ENCODE measurements at places on chromosomes 16 and 17.

DNA sequence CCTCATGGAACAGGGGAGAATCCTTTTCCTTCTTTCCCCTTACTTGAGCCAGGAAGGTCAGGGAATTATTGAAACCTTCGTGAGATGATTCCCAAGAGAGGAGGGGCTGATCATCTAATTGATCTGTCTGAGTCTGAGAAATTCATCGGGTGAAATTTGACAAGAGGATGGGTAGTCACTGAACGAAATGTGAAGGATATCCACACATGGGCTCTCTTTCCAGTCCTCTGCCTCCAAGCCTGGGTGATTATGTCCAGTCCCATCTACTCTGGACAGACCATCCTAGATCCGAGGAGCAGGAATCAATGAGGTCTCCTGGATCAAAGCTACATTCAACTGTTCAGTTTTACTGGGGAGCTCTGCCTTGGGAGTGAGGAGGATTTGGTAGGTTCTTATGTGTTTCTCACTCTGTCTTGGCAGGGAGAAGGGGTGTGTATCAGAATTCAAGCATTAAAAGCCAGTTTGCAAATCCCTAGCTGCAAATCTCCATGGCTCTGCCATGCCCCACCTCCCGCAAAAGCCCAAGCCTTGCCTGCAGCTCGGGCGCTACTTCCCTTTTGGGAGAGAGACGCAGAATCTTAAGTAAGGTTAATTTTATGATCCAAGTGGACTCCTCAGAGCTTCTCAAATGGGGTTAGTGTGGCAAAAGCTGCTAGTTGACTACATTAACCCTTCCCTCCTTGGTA lies 47.1 kb upstream of the TEKT3 start:
- no peak for DNase-seq

- no peak for DNase-seq
Observed at GRCh38 chr16:51056331-51056730, 94.7 kb downstream of the SALL1 start.

DNA sequence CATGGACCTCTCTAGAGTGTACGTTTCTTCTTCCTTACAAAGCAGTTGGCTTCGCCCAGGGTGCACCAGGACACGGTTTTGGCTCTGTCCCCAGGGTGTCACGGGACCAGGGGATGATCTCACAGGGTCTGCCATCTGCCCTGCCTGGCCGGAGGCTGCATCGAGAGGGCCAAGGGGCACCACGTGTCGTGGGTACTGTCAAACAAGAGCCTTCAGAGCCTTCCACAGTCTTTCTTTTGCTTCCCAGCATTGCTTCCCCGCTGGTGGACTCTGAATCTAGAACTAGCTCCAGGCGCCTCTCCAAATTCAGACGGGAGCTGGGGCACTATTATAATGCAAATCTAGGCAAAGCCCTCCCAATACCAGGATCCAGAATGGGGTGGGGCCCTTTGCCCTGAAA lies 47.9 kb downstream of the MAPT start:
- DNase-seq: no peak

DNA sequence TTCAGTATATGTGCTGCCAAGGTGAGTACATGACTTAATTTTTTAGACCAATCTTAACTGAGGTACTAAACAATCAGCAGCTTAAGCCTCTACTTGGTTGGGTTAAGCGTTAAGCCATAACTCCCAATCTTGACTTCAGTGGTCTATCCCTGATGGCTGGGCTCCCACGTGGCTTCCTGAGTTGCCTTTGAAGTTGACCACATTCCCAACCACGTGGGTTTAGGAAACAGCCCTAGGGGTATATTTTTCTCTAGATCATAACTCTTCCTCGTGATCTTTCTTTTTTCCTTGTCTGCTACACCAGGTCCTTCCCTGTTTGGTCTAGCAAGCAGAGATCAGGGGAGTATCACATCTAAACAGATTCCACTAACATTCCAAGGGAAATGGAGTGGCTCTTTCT lies 20.1 kb upstream of the PIRT start:
- DNase-seq: no peak

DNA sequence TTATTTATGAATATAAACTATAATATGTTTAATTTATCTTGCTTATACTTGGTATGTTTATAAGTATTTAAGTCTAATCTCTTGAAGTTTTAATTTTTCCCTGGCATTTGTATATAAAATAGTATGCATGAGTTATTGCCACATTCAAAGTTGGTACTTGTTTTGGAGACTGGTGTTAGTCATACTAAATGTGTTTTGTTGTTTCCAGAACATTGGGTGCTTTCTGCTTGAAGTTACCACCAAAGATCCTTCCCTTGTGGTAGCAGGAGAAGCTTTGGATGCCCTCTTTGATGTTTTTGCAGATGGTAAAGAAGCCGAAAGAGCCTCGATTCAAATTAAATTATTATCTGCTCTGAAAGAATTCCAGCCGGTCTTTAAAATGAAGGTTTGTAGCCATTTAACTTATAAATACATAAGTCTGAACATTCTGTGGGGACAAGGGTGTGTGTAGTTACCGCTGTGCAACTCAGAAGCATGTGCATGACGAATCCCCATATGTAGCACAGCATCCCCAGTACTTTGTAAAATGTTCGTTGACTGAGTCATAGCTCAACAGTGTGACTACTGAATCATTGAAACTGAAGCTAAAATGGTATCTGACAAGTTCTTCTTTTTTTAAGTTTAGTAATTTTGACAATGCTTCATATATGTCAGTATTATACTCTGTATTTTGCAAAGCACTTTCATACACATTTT lies 36.4 kb downstream of the HEATR3 start:
- DNase-seq: no peak

DNA sequence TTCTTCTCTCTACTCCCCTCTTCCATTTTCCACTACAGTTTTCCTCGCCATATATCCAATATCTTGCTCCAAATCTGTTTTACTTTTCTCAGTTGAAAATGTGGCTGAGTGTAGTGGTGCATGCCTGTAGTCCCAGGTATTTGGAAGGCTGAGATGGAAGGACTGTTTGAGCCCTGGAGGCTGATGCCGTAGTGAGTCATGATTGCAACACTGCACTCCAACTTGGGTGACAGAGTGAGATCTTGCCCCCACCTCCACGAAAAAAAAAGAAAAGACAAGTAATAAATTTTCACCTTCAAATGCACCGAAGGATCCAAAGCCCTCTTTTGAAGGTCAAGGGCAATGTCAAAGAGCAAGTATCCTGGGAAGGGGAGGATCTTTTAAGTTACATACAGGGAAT lies 592.3 kb downstream of the TMEM114 start:
- DNase-seq: no peak

DNA sequence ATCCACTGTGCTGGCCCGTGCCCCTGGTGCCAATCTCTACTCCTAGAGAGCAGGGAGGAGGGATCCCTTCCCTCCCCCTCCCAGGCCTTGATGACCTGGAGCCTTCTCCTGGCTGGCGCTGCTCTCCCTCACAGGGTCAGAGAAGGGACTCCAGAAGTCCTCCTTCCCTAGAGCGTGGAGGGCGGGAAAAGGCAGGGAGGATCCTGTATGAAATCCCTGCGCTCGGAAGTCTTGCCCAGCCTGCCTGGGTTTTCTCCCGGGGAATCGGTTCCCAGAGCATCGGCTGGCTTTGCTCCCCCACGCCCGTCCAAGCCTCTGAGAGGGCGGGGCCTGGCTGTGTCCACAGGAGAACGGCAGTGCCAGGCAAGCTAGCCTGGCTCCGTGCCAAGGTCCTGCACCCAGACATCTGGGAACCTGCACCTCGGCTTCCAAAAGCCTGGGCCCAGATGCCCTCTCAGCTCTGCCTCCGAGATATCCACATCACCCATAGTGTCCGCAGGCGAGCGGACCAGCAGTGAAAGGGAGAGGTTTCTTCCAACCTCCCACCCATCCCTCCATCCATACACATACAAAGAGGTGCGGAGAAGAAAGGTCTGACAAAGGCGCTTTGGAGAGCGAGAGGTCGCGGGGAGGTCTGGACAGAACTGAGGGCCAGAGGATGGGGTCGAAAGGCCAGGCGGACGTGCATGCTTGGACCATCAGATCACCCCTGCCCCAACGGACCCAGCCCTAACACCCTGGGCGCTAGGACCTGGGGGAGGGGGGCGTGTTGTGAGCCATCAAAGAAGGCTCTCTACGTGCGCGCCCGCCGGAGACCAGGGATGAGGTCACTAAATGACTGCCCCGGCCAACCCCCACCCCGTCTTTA lies 1.1 kb downstream of the MPP2 start:
- peak; percentile 15 for DNase-seq

GRCh38 chr16:80263848-80264694 lies 276.7 kb upstream of the DYNLRB2 start:
- no peak for DNase-seq

- no peak for DNase-seq
Observed at GRCh38 chr16:78435260-78435659, 335.8 kb downstream of the WWOX start.
